ENCODE measurements at places on chromosomes 3 and 15.

DNA sequence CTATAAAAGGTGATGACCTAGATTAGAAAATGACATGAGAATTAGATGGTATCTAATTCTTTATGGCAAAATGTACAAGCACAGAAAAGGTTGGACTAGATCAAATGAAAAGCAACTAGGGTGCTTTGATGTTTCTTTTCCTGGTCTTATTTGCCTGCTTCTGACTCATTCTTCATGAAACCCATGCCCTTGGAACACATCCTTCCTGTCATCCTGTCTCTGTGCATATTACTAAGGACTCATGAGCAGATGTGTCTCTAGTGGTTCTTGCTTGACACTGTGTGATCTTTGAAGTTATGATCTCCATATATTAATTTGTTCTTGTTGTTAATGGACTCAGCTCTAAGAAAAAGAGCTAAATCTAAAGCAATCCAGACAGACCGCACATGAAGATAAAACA, 314.0 kb downstream of the ERC2 start:
- DNase-seq: no peak

- DNase-seq: no peak
Observed at GRCh38 chr3:112477891-112478290, 21.4 kb downstream of the BTLA start.

- no peak for DNase-seq
Observed at GRCh38 chr3:30581982-30582381, 24.4 kb upstream of the TGFBR2 start.

- DNase-seq: peak; percentile 74
Observed at GRCh38 chr3:58520403-58521335, 16.3 kb downstream of the ACOX2 start.

- peak; percentile 33 for DNase-seq
Observed at GRCh38 chr15:80153900-80154299, 1.1 kb downstream of the FAH start.

- DNase-seq: no peak
Observed at GRCh38 chr3:16033889-16034687, 140.4 kb upstream of the GALNT15 start.

- no peak for DNase-seq
Observed at GRCh38 chr15:82165948-82166376, 96.6 kb downstream of the EFL1 start.

- DNase-seq: peak; percentile 32
Observed at GRCh38 chr3:113533534-113533892, 1.2 kb downstream of the SIDT1 start.

DNA sequence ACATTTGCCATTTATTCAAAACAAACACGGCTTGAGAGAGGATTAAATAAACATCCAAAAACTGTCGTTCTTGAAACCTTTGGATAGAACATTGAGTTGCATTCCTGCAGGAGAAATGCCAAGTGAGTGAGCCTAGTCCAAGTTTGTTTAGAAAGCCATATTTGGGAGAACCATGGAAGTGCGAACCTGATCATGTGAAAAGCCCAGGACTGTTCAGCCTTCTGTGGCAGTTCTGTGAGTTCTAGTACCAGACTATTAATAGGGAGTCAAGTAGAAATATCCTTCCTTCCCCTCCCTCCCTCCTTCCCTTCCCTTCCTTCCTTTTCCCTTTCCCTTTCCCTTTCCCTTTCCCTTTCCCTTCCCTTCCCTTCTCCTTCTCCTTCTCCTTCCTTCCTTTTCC, 470.4 kb downstream of the LPP start:
- DNase-seq: no peak
